ENCODE measurements at places on chromosomes 4 and X.
A peak's percentile ranks its signal among the peaks of the same experiment; 100 is the strongest.

DNA sequence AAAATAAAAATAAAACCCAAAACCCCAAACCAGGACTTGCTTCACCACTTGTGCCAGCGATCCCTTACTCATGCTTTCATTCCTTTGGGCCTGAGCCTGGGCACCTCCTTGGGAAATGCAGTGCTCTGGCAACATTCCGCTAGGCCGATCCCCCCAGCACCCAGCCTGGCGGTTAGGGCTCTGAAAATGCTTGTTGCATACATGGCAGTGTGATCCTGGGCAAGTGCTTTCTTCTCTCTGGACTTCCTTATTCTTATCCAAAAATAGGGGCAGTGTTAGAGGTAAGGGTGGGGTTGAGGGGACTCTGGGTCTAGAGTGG lies 4.6 kb downstream of the ZNF185 start:
- no peak for DNase-seq

- DNase-seq, result peak; percentile 83
Measured at GRCh38 chr4:1748465-1748995, 27.2 kb downstream of the TACC3 start.

DNA sequence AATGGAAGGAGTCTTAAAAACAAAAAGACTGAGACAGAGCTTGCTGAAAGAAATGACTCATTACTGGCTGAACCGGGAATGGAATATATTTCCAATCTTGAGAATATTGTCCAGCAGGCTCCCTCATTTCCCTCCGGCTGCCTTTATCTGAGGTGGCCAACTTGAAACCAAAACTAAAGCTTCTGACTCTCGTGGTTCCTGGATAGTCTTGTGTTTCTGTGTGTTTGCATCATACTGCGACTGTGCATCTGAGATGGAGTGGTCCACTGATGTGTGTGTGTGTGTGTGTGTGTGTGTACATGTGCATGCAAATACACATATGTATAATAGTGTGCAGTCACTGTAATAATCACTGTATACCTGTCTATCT lies 145.6 kb upstream of the SCML1 start:
- peak; percentile 6 for DNase-seq

DNA sequence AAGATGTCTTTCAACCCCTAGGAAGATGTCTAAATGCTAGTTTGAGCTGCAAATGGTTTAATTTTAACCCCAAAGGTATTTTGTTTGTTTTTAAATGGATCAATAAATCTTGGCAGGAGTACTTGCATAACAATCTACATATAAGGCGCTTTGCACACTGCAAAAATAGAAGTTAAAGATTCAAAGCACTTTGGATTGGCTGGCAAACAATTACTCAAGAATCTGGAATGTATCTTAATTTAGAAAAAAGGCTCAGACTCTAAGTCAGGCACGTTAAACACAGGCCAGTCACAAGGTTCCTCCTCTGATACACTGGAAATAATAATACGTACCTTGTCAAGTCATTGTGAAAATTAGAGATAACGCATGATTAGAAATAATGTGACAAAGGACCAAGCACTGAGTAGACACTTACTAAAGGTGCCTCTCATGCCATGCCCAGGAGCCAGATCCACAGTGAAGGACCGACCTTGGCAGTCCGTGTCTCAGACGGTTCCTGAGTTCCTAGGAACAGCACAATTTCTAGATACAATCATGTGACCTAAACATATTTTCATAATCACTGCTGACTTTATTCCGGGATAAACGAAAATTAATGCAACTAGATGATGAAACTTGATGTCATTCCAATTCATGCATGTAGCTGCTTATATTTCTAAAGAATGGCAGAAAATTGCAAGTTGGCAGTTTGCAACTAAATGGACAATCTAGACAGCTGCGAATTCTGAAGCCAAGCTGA lies 49.6 kb downstream of the PROM1 start:
- DNase-seq, result no peak

DNA sequence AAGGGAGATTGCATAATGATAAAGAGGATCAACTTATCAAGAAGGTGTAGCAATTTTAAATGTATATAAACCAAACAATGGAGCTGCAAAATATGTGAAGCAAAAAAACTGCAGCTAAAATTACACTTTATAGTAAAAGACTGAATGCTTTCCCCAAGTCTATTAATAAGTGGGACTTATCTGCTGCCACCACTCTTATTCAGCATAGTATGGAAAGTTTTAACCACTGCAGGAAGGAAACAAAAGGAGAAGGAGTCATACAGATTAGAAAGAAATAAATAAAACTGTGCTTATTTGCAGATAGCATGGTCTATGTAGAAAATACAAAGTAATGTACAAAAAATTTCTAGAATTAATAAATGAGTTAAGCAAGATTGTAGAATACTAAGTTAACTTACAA lies 94.1 kb upstream of the GK2 start:
- DNase-seq, result no peak

GRCh38 chr4:57194068-57194611 lies 84.0 kb upstream of the IGFBP7 start:
- DNase-seq, result no peak

DNA sequence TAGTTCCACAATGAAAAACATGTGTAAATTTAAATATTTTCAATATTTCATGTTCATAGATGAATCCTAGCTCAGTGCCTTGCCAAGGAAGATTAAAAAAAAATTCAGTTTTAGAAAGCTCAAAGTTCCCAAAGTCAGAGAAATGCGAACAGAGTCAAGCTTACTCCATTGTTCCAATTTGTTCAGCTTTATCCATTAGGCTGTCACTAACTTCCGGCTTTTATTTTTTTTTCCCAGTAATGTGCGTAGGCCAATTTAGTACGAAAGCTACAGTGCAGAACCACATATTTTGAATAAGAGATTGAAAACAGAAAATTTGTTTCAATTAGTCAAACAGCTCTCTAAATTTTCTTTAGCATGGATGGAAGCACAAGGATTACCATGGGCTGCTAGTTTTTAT lies 23.1 kb upstream of the KLHL2 start:
- DNase-seq, result no peak

DNA sequence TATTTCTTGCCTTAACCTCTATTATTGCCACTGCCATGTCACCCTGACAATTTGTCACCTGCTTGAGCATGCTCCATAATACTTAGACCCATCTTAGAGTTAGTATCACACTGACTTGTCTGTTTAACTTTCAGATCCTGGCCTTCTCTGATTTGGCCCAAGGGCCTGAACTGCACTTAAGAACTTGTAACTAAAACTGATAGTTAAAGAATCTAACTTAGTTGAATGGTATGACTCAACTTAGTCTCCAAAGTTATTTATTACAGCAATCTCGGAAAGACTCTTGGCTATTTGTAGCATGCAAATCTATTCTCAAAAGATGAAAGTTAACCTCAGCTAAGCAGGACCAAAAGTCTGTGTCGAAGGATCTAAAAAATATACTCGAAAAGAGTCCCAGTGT lies 72.3 kb downstream of the IGSF1 start:
- DNase-seq, result no peak

GRCh38 chr4:125421547-125421946 lies 106.8 kb downstream of the FAT4 start:
- DNase-seq, result no peak

- no peak for DNase-seq
Measured at GRCh38 chrX:15856636-15857035, 2.0 kb upstream of the AP1S2 start.

DNA sequence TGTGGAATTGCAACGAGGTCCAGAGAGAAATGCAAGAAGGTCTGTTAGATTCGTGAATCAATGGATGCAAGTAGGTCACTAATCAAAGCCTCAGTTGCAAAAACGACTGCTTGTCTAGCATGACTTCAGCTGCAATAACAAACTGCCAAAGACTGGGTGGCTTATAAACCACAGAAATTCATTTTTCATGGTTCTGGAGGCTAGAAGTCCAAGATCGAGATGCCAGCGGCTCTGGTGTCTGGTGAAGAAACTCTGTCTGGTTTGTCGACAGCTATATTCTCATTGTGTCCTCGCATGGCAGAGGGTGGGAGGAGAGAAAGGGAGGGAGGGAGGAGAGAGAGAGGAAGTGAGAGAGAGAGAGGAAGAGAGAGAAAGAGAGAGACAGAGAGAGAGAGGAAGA lies 114.7 kb downstream of the MXRA5 start:
- no peak for DNase-seq

- DNase-seq, result no peak
Measured at GRCh38 chr4:113584407-113585150, 177.0 kb downstream of the CAMK2D start.

GRCh38 chr4:177680308-177680707 lies 238.1 kb upstream of the AGA start:
- no peak for DNase-seq

DNA sequence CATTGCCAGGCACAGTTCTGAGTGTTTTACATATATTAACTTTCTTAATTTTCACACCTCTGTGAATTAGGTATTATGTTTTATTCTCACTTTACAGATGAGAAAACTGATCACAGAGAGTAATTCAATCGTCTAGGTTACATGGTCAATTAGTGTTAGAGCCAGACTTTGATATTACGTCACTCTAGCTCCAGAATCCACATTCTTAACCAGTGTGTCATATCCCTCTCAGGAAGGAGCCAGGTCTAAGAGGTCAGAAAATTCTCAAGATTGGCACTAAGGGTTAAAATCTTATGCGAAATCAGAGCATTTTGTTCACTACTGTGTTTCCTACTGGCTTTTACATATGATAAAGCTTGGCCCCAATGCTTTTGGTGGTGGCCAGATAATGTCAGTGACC lies 7.4 kb downstream of the DMP1 start:
- DNase-seq, result no peak

GRCh38 chr4:124290678-124291077 lies 421.9 kb downstream of the ANKRD50 start:
- no peak for DNase-seq

DNA sequence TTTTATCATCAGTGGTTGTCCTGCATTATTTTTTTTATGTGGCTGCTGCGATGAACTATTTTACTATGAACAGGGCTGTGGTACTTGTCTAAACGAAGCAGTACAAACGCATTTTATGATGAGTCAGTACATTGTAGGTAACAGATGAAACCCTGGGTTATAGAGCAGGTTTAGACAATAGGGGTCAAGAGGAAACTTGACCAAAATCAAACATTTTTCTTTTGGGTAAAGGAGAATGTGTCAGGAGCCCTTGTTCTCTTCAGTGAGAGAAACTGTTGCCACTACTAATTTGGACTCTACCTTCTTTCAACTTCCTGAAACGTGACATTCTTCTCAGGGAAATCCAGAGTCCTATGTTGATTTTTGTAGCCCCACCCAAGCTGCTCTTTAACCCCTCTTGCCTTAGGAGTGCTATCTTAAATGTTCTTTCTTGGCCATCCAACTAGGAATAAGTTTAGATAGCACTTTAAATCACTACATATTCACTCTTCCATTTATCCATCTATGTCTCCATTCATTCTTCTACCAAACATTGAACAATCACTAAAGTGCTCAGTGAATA lies 415.8 kb upstream of the NR3C2 start:
- no peak for DNase-seq

GRCh38 chrX:12686331-12686730 lies 104.9 kb upstream of the PRPS2 start:
- no peak for DNase-seq

- DNase-seq, result no peak
Measured at GRCh38 chrX:13123857-13124345, 79.5 kb upstream of the FAM9C start.

- DNase-seq, result no peak
Measured at GRCh38 chr4:139907001-139907809, 241.6 kb downstream of the MGST2 start.

DNA sequence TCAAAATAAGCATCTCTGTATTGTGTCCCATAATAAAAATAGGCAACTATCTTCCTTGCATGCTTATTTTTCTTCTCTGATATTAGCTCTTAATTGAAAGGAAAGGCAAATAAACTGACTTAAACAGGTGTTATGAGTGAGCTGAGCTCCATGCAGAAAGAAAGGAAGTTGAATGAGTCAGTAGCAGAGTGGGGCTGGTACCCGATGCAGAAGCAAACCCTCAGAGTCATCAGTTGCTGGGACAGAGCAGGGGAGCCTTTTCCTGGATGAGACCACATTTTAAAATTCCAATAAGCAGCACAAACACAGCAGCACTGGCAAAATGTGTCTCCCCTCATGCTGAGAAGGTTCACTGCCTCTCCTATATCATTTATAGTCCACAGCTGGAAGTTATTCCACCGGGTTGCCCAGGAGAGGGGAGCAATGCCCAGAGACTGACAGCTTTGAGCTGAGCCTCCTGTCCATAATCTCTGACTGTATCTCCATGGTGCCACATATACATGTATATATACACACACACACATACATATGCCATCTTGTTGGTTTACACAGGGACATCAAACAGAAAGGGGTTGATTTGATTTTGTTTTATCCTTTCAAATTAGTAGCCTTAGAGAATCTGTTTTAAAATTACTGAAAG lies 274.3 kb upstream of the PPARGC1A start:
- DNase-seq, result no peak

DNA sequence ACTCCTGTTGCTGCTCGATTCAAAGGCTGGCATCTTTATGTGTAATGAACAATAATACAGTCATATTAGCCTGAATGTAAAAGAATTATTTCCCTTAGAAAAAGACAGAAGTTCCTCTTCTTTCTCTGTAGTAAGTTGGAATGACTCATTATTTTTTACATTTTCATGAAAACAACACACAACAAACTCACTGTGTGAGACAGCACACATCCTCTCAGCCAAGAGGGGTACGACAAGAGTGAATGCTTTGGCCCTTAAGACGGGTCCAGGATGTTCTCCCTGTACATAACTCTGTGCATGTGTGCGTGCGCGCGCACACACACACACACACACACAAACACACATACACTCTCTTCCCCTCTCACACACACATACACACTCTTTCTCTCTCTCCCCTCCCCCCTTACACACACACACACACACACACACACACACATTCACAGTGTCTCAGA lies 72.8 kb downstream of the MANBA start:
- no peak for DNase-seq

- DNase-seq, result no peak
Measured at GRCh38 chr4:48112017-48112667, 21.9 kb downstream of the TXK start.
